ENCODE measurements at places on chromosomes 4 and X. TPM values are rescaled to one million over a fixed set of nuclear protein-coding genes. Genes with fewer than 3 reads are reported as not detected.

The ERCC6L gene
- total RNA-seq: 9.8 TPM

The TGIF2LX gene
- total RNA-seq: not detected

The NAAA gene
- 45.2 TPM for total RNA-seq

The CLGN gene
- total RNA-seq: 0.98 TPM

The MTMR8 gene
- total RNA-seq: 0.59 TPM

The DRD5 gene
- not detected for total RNA-seq

All from subcutaneous preadipocyte (primary cell).